ENCODE measurements at places on chromosomes 16 and 17.

- no peak for DNase-seq
These were observed 12.6 kb downstream of the BLMH start for GRCh38 chr17:30279156-30279555.

DNA sequence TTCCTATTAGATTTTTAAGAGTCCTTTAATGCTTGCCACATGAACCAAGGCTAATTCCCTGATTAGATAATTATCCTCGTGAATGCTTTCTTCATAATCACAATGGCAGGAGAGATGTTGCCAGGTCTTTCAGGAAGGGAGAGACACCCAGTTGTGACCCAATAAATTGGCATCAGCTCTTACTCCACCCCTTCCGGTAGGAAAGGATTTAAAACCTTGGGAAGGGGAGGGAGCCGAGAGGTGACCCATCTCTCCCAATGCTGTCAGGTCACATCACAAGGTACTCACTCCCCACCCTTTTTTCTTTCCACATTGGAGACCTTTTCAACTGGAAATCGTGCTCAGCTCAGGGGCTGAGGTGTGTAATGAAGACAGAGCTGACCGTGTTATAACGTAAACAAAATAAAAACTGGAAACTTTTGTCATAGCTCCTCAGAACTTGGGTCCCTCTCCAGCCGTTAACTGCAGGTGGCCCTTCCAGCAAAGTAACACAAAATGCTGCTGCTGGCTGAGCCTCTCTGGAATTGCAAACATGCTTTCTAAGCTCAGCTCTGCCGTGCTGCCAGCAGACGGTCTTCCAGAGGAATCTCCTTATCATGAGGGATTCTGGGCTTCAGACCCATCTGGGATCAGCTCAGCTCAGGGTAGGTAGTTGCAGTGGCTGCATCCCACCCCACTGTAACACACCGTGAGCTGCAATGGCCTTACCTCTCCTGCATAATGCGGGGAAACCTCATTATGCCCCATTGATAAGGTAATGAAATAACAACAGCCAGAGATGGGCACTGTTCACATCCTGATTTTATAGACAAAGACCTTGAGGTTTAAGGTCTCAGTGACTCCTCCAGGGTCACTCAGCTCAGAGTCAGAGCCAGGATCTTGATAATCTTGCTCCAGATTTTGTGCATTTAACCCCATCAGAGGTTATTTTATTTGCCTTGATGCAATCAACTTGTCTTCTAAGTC, 15.6 kb downstream of the TMEM100 start:
- no peak for DNase-seq

DNA sequence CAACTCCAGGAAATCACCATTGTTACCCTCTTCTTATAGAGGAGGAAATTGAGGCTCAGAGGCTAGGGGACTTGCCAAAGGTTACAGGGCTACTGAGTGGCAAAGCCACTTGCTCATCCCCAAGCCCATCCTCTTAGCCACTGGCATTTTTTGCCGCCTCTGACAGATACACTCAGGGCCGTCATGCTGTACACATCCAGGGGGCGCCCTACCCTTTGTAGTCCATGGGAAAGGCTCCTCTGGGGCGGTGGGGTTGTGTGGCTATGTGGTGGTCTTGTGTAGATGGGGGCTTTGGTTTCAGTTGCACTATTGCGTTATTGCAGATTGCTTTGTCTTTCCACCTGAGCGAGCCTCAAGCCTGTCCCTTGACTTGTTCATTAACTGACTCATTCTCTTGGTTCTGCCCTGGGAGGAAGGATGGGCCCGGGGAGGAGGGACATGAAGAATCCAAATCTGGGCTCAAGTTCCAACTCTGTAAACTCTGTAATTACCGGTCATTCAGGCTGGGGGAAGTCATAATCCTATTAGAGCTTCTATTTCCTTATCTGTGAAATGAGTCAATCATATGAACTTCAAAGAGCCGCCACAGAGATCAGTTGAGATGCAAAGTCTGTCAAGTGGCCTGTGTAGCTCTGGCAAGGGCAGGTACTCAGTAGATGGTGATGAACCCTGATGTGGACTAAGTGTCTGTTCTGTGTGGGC, 2.8 kb downstream of the NOS2 start:
- no peak for DNase-seq

DNA sequence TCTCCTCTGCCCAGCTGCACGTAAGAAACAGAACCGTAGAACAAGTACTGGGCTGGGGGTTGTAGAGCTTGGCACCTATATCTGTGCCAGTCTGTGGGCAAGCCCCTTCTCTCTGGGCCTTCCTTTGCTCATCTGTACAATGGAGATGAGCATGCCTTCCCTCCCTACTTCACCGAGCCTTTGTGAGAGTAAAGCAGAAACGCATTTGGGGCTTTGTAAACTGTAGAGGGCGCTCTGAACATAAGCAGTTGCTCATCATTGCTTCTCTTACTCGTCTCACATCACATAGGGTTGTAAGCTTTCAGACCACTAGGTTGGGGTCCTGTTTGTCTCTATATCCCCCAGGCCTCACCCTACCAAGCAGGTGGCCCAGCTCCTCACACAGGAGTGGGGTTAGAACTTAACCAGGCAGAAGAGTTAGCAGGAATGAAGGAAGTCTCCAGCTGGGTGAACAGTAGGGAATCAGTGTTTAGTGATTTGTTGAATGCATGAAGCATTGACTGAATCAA, 15.1 kb downstream of the SAMD14 start:
- DNase-seq = peak; percentile 68

GRCh38 chr17:27217631-27218030, 76.3 kb upstream of the WSB1 start:
- DNase-seq = no peak
